CMK (cell line): ENCODE measurements at places on chromosomes 7 and 10.

DNA sequence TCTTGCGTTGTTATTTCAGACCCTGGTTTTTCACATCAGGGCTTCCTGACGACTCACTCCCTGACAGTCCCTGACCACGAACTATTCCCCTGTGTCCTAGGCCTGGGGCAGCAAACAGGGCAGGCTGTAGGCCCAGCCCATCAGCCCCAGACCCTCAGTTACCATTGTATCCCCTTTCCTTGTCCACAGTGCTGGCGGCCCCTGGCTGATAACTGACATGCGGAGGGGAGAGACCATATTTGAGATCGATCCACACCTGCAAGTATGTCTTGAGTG lies 50.5 kb upstream of the TRIM8 start:
- DNase-seq, result no peak

DNA sequence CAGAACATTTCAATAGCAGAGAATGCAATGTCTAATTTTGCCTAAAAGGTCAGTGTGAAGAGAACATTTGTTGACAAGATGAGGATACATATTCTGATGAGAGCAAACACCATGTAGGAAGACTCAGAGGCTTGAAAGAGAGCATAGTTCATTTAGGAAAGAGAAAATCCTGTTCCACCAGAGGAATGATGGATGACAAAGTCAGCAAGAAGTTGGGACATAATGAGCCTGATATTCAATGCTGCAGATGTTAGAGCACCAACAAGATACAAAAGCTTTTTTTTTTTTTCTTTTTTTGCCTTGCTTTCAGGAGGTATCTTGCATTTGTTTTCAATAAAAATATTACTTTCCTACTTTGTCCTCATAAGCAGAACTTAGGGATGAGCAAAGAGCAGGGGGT lies 952.0 kb upstream of the C7orf33 start:
- DNase-seq, result no peak

DNA sequence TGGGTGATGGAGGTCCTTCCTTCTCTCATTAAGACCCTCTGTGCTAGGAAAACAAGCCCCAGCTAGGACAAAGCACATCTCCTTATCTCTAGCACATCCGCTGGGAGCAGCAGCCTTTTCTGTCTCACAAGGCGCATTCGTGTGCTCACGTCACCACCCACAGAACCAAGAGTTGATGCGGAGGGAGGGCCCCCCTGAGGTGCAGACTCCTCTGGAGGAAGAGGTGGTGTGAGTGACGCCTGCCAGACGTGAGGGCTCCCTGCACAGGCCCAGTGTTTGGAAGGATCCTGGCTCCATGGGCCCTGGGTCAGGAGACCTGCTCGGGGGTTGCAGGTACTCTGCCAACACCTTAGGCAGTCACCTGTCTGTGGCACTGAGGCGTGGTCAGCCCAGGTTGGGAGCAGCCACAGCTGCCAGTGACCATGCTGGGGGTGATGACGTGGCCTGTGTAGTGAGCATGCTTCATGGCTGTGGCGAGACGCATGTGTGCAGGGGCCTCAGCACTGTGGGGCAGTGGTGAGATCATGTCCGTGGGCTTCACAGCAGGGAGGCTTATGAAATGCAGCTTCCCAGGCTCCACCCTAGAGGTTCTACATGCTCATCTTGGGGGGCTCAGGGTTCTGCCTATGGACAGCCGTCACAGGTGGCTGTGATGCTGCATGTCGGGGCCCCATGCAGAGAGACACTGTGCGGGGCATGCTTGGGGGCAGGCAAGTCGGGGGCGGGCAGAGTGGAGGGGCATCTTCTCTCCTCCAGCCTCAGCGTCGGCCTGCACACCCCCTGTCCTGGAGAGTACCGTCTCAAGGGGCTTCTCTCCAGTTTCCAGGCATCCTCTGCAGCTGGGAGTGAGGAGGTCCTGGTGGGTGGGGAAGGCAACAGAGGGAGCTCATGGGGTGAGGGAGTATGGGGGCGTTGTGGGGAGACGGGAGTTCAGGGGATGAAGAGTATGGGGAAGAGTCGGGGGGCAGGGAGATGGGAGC lies 56.2 kb upstream of the DPYSL4 start:
- DNase-seq, result no peak

- DNase-seq, result no peak
Observed at GRCh38 chr7:143325240-143325639, 9.3 kb downstream of the CLCN1 start.

DNA sequence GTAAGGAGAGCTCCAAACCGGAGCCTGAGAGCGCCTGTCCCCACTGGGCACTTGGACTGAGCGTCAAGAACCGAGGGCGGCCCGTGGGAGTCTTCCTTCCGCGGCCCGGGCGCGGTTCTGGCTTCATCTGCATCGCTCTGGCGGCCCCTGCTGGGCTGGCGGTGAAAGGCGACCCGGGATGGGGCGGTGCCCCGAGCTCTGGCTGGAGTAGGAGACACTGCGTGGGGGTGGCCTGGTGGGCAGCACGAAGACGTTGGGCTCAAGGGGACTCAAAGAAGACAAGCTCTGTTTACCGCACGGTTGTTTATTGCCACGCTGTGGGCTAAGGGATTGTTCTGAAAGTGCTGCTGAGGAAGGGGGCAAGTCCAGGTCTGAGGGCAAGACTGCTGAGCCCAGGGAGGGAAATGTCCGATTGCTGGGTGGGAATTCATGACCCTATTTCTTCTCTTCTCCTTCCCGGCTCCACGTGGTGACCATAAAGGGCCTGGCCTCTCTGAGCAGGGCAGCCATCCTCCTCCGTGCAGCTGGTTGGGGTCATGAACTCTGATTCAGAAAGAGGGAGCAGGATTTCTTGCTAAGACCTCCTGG lies 29.8 kb downstream of the PLAU start:
- DNase-seq, result peak; percentile 57

- DNase-seq, result no peak
Observed at GRCh38 chr7:115289971-115290370, 368.1 kb downstream of the MDFIC start.

DNA sequence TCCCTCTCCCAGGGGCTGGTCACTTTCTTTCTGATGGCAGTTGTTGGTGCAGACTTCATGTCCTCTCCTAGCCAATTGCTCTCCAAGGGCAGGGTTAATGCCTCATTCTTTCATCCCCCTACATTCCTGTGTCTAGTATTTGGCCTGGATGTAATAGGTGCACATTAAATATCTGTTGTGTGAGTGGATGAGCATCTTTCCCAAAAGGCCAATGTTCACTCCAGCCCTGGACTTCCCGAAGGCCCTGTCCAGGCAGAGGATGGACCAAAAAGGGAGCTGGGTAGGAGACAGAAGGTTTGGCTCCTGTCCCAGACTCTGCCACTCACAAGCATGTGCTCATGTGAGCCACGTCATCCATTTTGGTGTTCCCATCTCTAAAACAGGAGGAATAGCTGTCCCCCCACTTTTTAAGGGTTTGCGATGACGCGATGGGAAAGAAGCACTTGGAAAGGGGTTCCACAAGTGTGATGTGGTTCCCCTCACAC lies 47.5 kb downstream of the RGS10 start:
- DNase-seq, result no peak

GRCh38 chr10:32199714-32200394 lies 143.6 kb upstream of the KIF5B start:
- DNase-seq, result no peak

DNA sequence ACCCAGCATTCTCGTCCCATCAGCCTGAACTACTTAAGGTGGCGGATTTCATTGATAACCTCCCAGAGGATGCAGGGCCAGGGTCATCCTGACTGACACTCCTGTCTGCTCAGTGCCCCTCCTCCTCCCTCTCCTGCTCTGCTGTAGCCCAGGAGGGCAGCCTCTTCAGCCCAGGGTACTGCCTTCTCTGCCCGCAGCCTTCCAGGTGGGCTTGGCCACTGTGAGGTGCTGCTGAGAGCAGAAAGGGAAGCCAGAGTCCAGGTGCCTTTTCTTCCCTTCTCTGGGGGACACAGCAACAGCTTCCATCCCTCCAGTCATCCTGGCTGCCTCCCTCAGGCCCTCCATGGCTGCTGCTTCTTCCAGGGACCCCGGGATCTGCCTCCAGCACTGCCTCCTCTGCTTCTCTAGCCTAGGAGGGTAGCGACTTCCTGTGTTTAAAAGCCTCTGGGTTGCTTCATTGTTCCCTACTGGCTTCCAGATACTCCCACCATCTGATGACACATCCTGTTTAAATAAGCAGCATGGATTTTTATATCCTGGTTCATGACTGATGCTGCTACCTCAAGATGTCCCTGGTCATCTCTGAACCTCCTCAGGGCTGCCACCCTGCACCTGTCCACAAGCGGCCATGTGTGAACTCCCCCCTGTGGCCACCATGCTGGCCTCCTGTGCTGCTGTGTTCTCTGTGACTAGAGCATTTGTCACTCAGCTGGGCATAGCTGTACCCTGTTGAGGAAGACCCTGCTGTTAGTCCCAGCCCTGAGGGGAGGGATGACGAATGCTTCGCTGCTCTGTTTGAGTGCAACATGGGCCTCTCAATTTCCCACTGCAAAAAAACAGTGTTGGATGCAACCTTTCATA lies 55.8 kb downstream of the AKR1C4 start:
- DNase-seq, result no peak

- DNase-seq, result peak; percentile 67
Observed at GRCh38 chr7:146781352-146782116, 664.9 kb downstream of the CNTNAP2 start.

DNA sequence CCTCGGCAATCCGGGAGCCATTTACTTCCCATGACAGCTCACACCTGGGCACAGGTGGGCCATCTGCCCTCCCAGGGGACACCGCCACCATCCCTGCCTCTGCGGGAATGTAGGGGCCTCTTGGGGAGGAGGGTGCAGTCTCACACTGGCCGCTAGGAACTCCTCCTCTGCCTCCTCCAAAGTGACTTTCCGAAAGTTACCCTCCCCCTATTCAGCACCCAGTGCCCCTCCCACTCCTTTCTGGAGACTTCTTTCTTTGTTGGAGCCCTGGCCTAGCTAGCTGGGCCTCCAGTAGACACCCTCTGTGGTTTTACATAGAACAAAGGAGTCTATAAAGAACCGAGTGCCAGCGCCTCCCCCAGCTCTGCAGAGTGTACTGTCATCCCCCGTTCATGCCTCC lies 45.8 kb upstream of the MNX1 start:
- DNase-seq, result no peak
